Lung (tissue), 17 donors: ENCODE measurements at places on chromosomes 11 and 22.

DNA sequence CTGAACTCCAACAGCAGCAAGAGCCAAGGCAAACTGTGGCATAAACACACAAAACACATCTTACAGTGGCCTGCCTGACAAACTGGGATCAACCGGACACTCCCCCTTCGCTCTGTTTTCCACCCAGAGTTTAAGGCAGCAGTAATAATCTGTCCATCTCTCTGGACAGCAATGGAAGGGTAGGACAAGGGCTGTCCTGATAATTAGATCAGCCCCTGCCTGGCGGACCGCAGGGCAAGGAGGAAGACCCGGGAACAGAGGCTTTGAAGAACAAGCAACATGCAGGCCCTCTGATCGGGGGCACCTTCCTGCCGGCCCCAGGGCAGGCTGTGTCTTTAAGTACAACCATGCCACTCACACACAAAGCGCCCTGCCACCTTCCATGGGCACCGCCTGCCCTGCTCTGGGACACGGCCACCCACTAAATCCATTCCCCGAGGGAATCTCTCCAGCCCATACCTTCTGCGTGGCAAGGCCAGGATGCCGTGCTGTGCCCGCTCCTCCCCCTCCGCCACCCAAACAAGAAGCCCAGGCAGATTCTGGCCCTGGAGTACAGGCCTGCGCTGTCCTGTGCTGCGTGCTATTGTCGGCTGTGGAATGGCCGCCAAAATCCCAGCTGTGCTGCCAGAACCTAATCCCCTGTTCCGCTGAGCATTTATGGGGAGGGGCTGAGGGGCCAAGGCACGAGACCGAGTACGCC, 38.8 kb downstream of the NUMA1 start:
- peak; percentile 87 for DNase-seq

DNA sequence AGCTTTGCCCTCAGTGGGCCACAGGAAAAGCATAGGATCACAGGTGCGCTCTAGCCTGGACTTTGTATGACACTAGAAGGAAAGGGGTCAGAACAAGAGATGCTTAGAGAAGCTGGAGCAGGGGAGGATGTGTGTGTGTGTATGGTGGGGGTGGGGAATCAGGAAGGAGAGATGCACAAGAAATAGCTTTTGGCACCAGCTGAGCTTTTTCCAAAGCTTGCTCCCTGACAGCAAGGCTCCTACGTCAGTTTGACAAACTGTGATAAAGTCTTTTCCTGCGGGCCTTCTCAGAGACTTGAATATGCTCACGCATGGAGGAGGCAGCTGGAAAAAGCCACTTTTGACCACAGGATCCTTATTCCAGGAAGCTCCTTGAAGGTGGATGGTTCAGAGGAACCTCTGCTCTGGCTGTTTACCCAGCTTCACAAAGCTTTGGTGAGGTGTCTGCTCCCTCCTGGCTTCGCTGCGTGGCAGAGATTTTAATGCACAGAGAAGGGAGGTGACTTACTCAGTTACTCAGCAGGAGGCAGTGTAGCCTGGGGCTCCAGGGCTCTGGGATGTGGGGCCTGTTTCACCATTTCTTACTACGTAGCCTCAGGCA, 3.9 kb downstream of the CDC42EP1 start:
- DNase-seq: no peak

DNA sequence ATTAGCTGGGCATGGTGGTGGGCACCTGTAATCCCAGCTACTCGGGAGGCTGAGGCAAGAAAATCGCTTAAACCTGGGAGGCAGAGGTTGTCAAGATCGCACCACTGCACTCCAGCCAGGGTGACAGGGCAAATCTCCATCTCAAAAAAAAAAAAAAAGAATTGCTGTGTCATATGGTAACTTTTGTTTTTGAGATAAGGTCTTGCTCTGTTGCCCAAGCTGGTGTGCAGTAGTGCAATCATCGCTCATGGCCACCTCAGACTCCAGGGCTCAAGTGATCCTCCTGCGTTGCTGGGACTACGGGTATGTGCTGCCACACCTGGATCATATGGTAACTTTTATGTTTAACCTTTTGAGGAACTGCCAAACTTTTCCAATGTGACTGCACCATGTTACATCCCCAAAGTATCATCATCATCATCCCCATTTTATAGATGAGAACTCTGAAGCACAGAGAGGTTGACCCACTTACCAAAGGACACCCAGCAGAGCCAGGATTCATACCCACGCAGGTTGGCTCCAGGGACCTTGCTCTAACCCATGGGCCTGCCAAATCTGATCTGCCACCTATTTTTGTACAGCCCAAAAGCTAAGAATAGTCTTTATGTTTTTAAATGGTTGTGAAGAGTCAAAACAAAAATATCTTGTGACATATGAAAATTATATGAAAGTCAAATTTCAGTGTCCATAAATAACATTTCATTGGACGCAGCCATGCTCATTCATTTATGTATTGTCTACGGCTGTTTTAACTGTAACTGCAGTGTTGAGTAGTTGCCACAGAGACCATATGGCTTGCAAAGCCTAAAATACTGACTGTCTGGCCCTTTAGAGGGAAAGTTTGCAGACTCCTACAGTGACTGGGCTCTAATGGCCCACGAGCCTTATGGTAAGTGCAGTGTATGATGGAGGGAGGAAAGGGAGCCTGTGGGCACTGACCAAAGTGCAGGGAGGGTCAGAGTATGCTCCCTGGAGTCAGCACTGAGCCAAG, 45.3 kb downstream of the GDPD5 start:
- no peak for DNase-seq

DNA sequence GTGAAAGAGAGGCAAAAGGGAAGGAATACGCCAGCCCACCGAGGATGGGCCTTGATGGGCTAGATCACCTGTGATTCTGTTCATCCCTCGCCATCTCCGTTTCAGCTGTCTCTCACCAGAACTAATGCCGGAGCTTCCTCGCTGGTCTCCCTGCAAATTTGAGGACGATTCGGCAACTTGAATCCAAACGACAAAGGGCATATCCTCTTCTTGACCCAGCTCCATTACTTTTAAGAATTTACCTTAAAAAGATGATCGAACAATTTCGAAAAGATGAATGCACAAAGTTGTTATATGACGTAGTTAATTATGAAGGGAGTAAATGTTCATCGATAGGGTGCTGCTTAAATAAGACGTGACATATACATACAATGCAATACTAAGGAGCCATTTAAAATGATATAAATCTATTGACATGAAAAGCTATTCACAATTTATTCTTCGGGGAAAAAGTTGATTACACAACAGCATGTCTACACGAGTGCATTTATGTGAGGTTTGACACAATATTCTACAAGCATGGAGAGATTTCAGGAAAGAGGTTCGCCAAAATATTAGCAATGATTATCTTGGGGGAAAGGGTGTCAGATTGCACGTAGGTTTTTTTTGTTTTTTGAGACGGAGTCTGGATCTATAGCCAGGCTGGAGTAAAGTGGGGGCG, 937 bp upstream of the FAM168A start:
- DNase-seq: no peak

DNA sequence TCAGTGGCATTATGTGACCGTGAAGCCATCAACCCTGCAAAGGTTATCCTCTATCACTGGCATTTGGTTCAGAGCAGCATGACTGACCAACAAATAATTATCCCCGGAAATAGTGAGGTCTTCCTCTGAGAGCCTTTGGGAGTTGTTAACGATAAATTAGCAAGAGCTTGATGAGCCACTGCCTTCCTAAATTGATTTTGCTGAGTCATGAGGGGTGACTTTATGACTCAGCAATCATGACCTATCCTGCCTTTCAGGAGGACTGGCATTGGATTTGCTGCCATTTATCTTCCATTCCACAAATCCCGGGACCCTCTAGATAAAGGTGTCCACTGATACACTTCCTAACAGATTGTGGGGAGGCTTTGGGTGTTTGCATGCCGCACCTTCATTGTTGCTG, 80.8 kb upstream of the MTNR1B start:
- DNase-seq: no peak

DNA sequence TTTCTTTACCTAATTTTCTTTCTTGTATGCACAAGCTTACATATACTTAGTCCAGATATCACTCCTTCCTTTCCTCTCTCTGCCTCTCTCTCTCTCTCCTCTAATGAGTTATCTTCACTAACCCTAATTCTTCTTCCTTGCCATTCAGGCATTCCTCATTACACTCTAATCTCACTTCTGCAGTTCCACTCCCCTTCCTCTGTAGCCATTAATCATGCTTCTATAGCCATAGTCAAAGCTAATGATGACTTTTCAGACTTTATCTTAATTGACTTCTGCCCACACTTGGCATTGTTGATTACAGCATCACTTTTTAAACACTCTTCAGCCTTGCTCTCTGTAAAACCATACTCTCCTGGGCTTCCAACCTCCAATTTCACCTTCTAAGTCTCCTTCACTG, 35.3 kb upstream of the SC5D start:
- no peak for DNase-seq

DNA sequence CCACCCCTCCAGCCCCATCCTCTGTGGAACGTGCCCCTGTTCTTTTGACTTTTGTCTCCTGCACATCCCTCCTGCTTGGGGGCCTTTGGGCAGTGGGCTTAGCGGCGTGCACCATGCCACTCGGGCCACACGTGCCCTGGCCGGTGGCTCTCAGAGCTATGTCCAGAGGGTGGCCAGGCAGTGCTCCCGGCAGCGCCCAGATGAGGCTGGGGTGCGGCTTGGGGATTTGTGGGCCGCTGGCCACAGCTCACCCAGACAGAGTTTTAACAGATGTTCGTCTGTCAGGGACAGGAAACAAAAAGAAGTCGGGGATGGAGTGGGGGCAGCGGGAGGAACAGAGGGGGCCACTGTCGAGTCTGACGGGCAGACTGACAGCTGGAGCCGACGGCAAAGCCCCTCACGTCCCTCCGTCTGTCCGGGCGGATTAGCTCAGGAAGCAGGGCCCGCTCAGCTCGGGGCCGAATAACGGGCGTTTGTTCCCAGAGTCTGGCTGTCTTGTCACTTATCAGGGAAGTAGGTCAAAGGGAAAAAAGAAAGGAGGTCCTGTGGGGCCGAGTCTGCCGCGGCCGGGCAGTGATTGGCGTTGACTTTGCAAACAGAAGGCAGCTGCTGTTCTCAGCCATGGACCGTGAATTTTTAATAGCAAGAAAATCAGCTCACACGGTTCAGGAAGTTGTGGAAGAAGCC, 61.6 kb downstream of the LRP5 start:
- DNase-seq: peak; percentile 79

- DNase-seq: peak; percentile 5
Measured at GRCh38 chr11:69366591-69366990, 72.6 kb downstream of the MYEOV start.

GRCh38 chr11:46666516-46666915, 33.9 kb downstream of the ARHGAP1 start:
- DNase-seq: no peak

- peak; percentile 89 for DNase-seq
Measured at GRCh38 chr11:61567286-61568061, 13.4 kb downstream of the SYT7 start.

DNA sequence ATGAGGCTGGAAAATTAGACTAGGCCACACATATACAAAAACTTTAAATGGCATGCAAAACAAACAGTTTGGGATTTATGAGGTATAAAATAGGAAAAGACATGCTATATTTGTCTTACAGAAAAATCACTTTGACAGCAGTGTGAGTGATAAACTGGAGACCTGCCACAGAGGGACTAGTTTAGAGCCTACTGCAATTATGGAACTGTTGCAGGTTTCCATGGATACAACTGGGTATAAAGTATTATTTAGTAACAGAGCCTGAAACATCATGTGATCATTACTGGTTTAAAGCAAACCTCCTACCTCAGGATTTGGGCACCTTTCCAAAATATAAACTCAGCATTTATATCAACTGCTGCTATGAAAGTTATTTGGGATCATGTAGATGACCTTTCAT, 1032.5 kb downstream of the DLG2 start:
- DNase-seq: peak; percentile 2

DNA sequence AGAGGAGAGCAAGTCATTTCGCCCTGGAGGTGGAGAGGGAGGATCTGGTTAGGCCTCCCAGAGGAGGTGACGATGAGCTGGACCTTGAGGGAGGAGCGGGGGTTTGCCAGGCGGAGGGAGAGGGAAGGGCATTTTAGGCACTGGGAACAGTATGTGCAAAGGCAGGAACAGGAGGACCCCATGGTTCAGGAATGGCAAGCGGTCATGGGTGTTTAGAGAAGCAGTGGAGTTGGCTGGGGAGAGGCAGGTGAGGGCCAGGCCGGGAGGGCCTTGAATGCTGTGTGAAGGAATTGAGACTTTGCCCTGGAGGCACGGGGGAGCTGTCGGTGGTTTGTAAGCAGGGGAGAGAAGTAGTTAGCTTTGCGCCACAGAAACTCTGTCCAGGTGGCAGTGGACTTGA, 10.3 kb downstream of the PRDM11 start:
- no peak for DNase-seq

GRCh38 chr11:89608234-89608966, 101.7 kb upstream of the TRIM77 start:
- DNase-seq: no peak

GRCh38 chr22:46561435-46561905, 24.1 kb upstream of the CELSR1 start:
- DNase-seq: no peak

DNA sequence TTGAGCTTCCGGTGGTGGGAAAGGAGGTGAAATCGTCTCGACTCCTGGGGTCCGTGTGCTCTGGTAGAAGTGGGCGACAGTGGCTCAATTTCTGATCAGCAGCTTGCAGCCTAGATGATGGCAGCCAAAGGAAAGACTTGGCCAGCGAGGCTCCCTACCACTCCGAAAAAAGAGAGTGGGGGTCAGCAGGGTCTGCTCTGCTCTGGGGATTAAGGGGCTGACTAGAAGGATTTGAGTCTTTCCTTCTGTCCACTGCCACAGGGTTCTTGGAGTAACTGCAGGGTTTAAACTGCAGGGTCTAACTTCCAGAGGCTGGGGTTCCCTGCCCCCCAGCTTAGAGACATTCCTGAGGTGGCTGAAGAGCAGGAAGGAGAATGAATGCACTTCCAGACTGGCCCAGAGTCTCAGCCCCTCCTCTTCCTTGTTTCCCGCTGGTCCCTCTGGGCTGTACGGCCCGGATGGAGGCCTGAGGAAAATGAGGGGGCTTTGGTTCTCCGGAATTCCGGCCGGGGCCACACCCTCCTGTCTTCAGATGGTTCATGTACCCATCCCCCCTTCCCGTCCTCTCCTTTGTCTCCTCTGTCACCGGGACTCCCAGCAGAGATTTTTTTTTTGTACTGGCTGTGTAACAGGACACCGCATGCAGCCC, 907 bp downstream of the SERPINH1 start:
- peak; percentile 60 for DNase-seq

DNA sequence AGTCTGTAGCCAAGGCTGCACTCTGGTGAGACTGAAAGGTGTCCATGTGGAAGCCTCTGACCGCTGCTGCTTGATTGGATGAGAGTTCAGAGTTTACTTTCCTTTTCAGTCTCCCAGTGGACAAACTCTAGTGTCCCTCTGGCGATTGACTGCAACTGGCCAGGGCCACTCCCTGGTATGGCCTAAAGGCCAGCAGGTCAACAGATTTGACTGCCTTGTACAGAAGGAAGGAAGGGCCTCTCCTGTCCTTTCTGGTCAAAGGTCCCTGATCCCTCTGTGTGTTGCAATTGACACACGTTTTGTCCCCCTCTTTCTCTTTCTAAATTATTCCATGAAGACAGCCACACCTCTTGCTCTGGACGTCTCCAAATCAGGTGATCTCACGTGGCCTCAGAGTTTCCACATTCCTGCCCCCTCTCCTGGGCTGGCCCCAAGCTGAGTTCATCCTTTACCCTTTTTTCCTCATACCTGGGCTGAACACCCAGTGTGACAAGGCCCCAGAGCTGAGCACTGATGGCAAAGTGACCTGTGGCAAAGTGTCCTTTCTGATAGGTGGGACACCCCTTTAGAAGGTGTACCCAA, 18.7 kb upstream of the FBLN1 start:
- no peak for DNase-seq
